ENCODE measurements at places on chromosomes 12 and 14.

DNA sequence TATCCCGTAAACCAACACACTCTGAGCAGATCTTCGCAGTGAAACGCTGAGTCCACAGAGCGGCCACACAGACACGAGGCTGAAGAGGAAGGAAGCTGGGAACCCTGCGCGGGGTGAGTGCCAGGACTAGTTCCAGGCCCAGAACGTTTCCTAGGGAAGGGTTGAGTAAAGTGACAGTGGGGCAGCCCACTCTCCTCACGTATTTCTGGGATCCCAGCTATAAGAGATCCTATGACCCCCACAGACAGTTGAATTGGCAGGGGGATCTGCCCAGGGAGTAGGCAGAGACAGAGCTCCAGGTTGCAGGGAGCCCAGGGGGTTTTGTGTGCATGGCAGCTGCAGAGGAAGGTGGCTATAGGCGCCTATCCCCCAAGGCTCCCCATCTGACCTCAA, 51.1 kb downstream of the GTF2A1 start:
- no peak for DNase-seq

GRCh38 chr14:103858063-103858781, 10.8 kb upstream of the PPP1R13B start:
- no peak for DNase-seq

- no peak for DNase-seq
These were observed 30.4 kb downstream of the MANSC1 start for GRCh38 chr12:12319451-12320183.

DNA sequence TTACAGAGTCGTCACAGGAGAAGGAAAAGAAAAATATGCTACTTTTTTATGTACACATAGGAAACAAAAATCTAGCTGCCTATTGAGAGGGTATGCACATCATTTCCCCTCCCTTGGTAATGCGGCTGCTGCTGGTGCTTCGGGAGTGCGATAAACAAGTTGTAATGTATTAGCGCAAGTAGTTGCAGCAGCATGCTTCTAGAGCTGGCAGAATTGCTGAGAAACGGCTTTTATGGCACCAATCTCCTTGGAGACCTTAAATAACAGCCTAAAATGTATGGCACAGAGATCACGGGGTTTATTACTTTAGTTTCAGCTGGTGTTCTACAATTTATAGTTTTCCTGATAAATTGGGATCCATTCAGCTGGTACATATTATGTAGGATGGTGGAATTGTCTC, 447.6 kb upstream of the TMPO start:
- DNase-seq: no peak

DNA sequence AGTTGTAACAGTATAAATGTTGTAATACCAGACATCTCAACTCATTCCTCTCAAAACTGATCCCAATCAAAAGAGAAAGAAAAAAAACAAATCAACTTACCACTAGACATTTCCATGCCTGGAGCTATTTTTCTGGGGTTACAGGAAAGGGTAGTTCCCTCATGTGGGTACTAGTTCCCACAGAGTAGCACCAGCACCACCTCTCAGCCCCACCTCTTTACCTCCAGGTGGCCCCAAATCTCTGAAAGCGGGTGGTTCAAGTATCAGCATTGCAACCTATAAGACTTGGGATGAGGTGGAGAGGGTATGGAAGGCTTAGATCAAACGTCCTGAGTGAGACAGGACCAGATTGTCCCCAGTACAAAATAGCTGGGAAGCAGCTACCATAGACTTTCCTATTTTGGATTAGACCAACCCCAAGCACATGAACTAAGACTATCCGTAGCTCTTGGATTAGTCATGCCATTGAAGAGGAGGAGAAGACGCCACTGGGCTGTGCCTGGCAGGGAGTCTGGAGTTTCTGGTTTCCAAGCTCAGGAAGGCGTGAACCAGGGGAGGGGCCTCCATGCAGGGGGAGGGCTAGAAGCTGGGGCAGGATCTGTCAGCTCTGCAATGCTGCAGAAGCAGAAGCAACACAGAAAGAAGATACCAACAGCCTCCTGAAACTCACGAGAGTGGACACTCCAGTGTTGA, at the start of gene SLC39A2:
SLC39A2 (plus strand) TSS at position 620 of the 693 bp plus-strand sequence. CDS start 154 bp downstream, outside the sequence.
- DNase-seq: peak; percentile 28

GRCh38 chr14:49191380-49191779, 394.8 kb downstream of the RPS29 start:
- DNase-seq: no peak

- peak; percentile 31 for DNase-seq
These were observed 53.9 kb downstream of the NTN4 start for GRCh38 chr12:95736631-95737030.

DNA sequence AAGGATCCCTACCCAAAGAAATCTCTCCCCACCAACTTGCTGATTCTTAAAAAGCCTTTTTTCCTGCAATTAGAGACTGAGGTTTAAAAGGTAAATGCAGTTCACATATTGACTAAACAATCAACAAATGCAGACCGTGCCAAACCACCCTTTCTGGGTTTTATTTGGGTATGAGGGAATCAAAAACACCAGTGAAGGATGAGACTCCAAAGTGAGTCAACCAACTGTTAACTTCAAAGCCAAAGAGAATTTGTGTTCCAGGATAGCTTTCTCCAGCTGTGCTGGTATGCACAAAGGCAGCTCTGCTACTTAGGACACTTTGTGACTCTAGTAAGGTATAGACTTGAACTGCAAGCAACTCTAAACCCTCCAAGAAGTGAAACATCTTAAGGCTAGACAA, 39.4 kb downstream of the RPS29 start:
- no peak for DNase-seq

GRCh38 chr12:66030217-66030781, 100.3 kb downstream of the LLPH start:
- no peak for DNase-seq

GRCh38 chr12:132046561-132046960, 96.8 kb downstream of the EP400 start:
- peak; percentile 76 for DNase-seq

DNA sequence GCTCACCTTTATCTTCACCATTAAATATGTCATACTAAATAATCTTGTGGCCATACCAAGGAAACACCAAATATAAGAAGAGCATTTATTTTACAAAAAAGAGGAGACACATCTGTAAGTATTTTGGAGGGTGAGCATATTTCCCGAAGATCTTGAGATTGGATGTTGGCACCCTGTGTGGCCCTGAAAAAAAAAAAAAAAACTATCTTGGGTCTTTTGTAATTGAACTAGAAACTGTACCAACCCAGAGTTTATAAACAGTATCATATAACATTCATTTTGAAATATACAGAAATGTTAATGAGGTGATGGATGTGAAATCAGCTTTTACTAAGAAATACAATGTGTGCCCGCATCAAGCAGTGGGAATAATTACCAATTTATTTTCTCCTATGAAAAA, 104.0 kb upstream of the FRMD6 start:
- no peak for DNase-seq

DNA sequence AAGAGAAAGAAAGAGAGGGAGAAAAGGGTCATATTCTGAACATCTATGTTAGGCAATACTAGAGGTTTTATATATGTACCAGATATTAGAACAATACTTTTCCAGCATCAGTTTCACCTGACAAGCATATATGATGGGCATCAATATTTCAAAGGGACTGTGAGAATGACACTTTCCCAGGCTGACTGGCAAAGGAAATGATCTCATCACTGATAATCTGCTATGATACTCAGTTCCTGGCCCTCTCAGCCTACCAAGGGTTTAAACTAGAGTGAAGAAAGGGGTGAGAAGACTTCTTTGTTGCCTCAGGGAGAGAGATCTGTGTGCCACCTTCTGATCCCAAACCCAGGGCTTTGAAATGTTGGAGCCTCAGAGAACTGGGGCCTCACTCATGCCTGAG, 183.5 kb downstream of the TTC8 start:
- no peak for DNase-seq

DNA sequence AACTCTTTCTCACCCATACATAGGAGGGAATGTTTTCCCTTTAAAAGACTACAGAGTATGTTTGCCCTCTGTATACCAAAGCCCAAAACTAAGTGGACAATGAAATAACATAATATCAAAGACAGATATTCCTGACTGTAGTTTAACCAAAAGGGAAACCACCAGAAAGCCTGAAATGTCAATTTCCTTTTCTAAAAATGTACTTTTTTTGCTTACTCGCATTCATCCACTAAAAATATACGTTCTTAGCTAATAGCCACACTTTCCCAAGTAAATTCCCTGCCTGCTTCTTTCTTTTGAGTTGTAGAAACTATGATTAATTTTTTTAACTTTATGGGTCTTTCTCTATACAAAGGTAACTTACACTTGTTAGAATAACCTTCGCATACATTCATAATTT, 280.2 kb downstream of the PDZRN4 start:
- DNase-seq: no peak

GRCh38 chr12:26149968-26150500, 25.2 kb upstream of the BHLHE41 start:
- DNase-seq: no peak

- no peak for DNase-seq
These were observed 41.6 kb downstream of the SMUG1 start for GRCh38 chr12:54147186-54147585.

DNA sequence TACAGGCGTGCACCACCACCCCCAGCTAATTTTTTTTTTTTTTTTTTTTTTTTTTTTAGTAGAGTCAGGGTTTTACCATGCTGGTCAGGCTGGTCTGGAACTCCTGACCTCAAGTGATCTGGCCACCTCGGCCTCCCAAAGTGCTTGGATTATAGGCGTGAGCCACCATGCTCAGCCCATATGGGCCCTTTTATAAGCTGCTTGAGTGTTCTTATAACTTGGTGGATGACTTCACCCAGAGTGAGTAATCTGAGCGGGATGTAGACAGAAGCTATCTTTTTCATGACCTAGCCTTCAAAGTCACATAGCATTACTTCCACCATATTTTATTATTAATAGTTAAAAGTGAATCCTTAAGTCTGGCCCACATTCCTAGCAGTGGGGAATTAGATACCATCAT, 16.4 kb downstream of the BBOF1 start:
- DNase-seq: peak; percentile 4

- DNase-seq: no peak
These were observed 22.0 kb upstream of the NUDT14 start for GRCh38 chr14:105203057-105203531.

DNA sequence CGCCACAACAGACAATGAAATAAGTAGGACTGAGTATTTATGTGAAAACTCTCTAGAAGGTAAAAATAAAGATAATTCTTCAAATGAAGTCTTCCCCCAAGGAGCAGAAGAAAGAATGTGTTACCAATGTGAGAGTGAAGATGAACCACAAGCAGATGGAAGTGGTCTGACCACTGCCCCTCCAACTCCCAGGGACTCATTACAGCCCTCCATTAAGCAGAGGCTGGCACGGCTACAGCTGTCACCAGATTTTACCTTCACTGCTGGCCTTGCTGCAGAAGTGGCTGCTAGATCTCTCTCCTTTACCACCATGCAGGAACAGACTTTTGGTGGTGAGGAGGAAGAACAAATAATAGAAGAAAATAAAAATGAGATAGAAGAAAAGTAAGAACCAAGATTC, 82.7 kb downstream of the VEZT start:
- no peak for DNase-seq

DNA sequence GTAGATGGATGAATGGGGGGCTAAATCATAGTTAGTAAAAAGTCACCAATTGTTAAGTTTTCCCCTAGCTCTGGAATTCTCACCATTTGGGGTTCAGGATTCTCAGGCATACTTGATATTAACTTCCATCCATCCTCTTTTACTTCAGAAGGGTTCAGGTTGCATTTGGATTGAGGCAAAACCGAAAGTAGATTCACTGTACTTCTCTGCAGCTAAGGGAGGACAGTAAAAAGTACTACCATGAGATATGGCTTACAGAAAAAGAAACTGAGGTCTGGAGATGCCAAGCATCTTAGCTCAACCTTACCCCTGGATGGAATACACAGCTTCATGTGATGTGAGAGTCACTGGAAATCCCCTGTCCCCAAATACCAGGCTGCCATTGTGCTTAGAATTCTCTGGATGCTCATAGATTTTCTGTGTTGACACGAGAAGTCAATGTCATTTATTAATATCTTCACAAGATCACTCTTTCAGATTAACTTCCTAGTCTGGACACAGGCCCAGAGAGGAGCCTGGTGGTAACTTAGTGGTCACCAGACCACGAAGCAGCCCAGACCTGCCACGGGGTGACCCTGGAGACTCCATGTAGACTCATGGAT, 87.1 kb downstream of the SSPN start:
- no peak for DNase-seq

DNA sequence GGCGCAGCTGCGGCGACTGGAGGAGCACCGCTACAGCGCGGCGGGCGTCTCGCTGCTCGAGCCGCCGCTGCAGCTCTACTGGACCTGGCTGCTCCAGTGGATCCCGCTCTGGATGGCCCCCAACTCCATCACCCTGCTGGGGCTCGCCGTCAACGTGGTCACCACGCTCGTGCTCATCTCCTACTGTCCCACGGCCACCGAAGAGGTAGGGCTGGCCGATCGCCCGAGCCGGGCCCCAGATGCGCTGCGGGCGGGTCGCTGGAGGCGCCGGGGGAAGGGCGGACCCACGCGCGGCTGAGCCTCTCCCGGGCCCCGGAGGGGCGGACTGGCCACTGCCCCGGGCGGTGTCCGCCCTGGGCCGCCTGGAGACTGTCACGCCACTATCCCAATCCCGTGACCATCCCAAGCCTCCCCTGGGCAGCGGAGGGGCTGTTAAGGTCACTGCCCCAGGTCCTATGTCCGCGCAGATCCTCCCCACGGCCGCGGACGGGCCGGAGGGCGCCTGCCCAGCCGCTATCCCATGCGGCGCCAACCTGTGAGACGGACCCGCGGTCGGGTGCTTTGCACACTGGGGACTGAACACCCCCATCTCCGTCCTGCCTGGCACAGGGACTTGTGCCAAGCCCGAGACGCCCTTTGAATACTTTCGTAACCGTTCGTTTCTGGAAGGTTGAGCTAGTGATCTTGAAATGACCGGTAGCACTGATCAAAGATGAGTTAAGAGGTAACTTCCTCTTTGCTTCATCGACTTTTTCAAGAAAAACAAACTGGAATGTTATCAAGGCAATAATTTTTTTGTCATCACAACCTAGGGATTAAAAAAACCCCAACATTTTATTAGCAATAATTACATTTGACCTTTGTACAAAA, 725 bp downstream of the CHPT1 start:
- no peak for DNase-seq

GRCh38 chr12:53482626-53483168, 16.6 kb downstream of the MAP3K12 start:
- DNase-seq: no peak

DNA sequence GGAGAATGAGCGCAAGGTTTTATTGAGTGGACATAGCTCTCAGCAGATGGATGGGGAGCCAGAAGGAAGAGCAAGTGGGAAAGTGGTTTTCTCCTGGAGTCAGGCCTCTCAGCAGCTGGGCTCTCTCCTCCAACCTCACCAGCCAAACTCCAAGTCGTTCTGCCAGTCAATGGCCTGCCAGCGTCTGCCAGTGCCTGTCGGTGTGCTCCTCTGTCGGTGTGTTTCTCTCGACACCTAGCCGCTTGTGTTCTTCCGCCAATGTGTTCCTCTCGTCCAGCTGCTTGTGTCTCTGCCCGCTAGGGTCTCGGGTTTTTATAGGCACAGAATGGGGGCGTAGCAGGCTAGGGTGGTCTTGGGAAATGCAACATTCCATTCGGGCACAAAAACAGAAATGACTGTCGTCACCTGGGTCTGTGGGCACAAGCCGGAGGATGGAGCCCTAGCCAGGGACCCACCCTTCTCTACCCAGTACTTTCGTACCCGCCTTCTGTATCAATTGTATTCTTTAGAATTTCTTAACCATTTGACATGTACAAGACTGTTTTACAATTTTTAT, 1365.4 kb downstream of the FSCB start:
- DNase-seq: no peak

- DNase-seq: no peak
These were observed 20.3 kb downstream of the DCAF5 start for GRCh38 chr14:69132513-69133181.

Data from skeletal muscle cell (primary cell).